ENCODE measurements at places on chromosomes 1 and 21.
A peak's percentile ranks its signal among the peaks of the same experiment; 100 is the strongest.

DNA sequence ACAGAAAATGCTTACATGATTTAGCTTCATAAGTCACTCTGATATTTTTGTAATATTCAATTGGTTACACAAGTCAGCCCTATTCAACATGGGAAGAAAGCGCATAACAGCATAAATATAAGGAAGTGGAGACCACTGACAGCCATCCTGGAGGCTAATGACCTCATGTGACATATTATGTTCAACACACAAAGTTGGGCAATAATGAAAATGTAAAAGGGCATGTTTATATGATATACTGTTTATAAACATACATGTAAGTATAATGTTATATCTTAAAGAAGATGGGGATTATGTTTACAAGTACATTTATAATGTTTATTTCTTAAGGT lies 30.2 kb downstream of the EVI5 start:
- no peak for DNase-seq

DNA sequence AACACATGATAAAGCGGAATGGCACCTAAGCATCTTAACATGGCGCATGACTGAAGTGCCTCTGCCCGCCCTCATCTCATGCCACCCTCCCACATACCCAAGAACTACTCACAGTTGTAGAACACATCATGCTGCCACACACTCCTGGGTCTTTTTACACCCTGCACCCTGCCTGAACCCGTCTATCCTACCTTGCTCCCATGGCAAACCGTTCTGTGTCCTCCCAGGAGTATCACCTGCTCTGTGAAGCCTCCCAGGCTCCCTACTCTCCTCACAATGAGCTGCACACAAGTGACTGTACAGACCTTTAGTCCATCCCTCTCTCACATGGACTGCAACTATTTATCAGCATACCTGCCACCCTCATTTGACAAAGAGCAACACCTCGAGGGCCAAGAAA lies 144.0 kb downstream of the TGFBR3 start:
- DNase-seq, result no peak

- no peak for DNase-seq
Measured at GRCh38 chr1:174399211-174399610, 48.6 kb upstream of the GPR52 start.

- no peak for DNase-seq
Measured at GRCh38 chr1:151934048-151934493, 24.8 kb upstream of the THEM4 start.

DNA sequence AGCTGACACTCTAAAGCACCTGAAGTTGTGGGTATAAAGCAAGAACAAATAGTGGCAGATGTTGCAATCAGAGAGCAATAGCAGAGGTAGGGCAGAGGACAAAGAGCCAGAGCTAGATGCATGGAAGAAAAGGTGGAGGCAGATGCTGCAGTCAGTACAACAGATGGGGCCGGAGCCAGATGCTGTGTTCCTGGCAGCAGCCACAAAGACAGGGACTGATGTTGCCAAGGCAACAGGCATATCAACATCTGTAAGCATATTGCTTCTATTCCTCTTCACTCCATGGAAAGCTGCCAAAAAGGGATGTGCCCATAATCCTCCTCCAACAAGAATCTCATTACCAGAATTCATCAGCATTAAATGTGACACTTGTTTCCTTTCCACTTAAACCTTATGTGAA lies 108.0 kb downstream of the TNNI3K start:
- peak; percentile 41 for DNase-seq

GRCh38 chr1:159196543-159196942 lies 8.1 kb upstream of the ACKR1 start:
- no peak for DNase-seq

- no peak for DNase-seq
Measured at GRCh38 chr1:100927276-100927675, 31.4 kb downstream of the SLC30A7 start.

DNA sequence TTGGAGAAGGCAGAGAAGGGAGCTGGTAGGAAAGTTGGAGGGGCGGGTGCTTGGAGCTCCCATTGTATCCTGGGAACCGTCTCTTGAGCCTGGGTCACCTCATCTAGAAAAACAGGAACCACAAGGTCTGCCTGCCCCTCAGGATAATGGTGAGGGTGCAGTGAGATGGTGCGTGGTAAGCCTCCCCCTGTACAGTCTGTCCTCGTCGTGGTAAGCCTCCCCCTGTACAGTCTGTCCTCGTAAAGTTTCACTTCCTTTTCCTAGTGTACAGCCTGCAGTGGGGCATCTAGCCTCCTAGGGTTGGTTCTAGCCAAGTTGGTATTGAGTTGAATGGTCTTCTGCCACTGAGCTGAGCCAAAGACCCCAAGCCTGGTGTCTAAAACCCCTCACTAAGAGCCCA lies 66.5 kb upstream of the IGSF21 start:
- no peak for DNase-seq

DNA sequence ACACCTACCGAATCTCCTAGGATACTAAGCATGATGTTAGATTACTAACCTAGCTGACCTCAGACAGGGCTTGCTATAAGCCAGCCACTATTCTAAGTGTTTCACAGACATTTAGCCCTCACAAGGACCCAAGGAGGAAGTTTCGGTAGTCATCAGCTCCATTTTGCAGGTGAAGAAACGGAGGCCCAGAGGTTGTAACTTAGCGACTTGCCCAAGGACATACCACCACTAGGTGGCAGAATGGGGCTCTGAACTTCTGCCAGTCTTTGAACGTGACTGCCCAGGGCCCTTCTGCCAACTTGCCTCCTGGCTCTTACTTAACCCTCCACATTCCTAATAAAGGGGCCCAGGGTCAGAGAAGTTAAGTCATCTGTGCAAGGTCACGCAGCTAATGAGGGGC lies 283.5 kb downstream of the C1orf94 start:
- no peak for DNase-seq

- DNase-seq, result no peak
Measured at GRCh38 chr1:241624935-241625334, 15.2 kb downstream of the CHML start.

DNA sequence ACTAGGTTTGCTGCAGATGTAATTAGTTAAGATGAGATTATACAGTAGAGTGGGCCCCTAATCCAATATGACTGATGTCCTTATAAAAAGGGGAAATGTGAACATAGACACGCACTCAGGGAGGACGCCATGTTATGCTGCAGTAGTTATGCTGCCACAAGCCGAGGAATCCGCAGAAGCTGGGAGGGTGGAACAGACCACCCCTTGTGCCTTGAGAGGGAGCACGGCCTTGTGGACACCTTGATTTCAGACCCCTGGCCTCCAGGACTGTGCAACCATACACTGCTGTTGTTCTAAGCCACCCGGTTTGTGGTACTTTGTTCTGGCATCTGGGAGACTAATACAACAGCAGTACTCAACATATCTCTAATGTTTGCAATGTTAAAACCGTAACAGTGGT lies 57.9 kb upstream of the HIVEP3 start:
- DNase-seq, result no peak

GRCh38 chr21:16532840-16533239 lies 803.1 kb downstream of the USP25 start:
- DNase-seq, result no peak

GRCh38 chr1:27682351-27682944 lies 10.5 kb upstream of the IFI6 start:
- no peak for DNase-seq

DNA sequence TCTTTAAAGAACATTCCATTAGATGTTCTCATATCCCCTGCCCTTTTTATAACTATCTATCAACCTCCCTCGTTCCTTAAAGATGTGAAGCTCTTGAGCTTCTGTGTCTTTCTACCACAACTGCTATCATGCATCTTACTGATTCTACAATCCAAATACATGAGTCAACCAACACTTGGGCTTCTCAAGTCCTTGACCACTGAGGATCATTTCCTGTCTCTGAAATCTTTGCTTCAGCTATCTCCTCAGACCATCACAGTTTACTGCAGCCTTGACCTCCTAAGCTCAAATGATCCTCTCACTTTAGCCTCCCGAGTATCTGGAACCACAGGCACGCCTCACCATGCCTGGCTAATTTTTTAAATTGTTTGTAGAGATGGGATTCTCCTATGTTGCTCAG lies 75.2 kb downstream of the FMO4 start:
- no peak for DNase-seq

- no peak for DNase-seq
Measured at GRCh38 chr1:14724678-14725077, 126.2 kb downstream of the KAZN start.

DNA sequence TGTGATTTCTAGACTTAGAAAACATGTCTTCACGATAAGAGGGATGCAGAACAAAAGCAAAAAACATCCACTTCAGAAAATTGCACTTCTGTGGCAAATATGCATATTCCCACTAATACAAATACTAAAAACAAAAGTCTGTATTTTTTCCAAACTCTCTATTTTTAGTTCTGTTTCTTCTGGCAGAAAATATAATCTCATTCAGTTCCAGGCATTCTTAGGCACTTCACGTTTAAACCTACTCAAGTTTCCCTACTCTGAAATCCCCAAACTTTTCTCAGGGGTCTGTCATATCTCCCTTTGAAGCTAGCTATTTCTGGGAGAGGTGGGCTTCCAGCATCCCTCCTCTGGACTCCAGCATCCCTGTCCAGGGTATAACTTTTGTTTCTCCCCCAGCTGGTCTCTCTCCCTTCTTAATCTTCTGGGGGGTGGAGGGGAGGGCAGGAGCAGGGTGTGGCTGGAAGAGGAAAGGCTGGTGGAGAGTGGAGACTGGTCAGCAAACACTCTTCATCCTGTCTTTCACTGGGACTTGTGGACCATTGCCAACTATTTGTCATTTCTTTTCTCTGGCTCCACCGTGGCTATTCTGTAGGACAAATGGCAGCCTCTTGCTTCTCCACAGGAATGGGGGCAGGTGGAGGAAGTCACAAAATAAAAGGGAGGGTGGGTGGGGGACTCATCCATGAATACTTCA lies 19.6 kb upstream of the NCF2 start:
- DNase-seq, result no peak

DNA sequence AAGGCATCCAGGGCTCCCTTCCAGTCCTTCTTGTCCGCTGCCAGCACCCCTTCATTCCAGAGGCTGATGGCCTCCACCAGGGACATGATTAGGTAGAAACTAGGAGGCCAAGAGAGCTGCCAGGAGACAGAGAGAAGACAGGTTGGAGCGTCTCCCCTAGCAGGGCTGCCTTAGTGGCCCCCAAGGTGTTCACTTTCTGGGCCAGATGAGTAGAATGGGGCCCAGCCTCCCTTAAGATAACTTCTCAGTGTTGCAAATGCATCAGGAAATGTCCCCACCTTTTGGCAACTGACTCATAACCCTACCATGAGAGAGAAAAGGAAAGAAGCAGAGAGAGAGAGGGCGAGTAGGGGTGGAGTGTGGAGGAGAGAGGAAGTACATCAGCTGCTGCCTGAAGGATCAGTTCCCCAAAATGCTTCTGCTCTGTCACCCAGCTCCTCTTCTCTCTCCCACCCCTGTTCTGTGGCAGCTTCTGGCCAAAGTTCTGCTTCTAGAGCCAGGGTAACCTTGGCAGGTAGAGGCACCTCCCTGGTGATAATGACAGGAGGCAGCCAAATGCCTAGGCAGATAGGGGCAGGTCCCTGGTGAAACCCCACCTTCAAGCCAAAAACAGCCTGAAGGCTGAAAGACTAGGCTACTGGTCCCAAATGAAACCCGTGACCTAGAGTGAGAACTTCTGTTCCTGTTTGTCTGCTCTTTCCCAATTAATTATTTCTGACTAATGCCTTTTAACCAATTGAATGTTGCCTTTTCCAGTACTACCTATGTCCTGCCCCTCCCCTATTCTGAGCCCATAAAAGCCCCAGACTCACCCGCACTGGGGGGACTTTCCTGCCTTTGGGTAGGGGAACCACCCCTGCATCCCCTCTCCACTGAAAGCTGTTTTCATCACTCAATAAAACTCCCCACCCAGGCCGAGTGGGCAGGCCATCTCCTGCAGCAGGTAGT lies at the start of gene NCF2:
NCF2 (minus strand) TSS at position 216 of the 948 bp plus-strand sequence; CDS start at position 86, 130 bp downstream.
- no peak for DNase-seq

- DNase-seq, result no peak
Measured at GRCh38 chr1:5329068-5329739, 663.0 kb downstream of the NPHP4 start.

- no peak for DNase-seq
Measured at GRCh38 chr1:14546416-14546815, 52.1 kb upstream of the KAZN start.

DNA sequence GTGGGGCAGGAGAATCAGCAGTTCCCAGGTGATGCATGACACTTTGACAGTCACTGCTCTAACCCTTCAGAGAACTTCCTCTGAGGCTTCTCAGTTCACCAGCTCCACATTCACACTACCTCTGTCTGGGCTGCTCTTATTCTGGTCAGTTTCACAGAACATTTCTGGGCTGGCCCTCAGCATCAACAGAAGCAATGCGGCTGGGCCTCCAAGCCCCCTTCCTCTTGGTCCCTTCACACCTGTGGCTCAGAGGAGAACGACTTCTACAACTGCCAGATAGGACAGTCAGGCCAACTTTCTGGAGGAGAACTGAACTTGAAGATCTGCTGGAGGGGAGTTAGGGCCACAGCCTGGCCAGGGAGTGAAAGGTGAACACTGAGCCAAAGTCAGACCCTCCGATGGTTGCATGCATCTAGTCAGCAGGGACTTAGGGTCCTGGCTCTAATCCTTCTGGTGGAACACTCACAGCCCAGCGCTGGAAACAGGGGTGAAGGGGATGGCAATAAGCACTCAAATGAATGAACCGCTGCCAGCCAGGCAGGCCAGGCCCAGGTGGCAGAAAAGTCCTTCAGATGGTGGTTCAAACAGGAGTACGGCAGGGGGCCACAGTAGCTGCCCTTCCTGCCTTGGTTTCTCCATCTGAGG lies 274.1 kb downstream of the FOXD2 start:
- no peak for DNase-seq

GRCh38 chr1:48841966-48842365 lies 65.3 kb upstream of the BEND5 start:
- no peak for DNase-seq

DNA sequence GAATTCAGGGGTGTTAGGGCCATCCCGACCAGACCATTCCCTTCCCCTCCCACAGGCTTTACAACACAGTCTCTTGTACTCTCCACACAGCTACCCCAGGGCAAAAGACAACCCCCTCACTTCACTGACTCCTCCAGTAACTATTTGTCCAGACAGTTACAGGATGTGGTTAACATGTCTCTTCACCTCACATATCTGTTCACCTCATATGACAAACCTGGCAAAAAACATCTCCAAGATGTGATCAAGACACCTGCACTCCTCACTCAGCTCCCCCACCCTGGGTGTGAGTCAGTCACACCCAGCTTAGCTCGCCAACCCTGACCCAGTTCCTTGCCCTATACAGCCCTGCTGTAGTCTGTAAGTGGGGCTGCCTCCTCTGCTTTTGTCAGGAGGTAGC lies 490.5 kb upstream of the CHRM3 start:
- DNase-seq, result no peak

DNA sequence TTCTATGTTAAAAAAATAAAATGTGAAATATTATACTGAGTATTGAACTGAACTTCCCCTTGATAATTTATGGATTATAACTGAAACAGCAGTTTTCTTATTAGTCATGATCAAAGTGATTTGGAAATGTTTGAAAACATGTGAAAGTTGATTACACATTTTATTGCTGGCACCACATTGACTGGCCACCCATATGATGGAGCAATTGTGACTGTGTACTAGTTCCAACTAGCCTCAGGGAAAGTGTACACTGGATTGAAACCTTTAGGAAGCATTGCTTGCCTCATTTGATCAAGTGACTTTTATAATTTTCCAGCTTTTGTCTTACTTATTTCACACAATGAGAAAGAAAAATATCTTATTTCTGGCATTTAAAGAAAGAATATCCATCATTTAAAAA lies 128.0 kb upstream of the ADGRL2 start:
- DNase-seq, result no peak

Data from ureter (tissue), 1 donor.